Fibroblast of skin of right quadriceps (primary cell): ENCODE measurements at places on chromosomes 2 and 18.
A peak's percentile ranks its signal among the peaks of the same experiment; 100 is the strongest.

GRCh38 chr2:21055451-21055850, 11.6 kb upstream of the APOB start:
- no peak for DNase-seq

GRCh38 chr2:157319795-157320194, 5.8 kb downstream of the ERMN start:
- no peak for DNase-seq

DNA sequence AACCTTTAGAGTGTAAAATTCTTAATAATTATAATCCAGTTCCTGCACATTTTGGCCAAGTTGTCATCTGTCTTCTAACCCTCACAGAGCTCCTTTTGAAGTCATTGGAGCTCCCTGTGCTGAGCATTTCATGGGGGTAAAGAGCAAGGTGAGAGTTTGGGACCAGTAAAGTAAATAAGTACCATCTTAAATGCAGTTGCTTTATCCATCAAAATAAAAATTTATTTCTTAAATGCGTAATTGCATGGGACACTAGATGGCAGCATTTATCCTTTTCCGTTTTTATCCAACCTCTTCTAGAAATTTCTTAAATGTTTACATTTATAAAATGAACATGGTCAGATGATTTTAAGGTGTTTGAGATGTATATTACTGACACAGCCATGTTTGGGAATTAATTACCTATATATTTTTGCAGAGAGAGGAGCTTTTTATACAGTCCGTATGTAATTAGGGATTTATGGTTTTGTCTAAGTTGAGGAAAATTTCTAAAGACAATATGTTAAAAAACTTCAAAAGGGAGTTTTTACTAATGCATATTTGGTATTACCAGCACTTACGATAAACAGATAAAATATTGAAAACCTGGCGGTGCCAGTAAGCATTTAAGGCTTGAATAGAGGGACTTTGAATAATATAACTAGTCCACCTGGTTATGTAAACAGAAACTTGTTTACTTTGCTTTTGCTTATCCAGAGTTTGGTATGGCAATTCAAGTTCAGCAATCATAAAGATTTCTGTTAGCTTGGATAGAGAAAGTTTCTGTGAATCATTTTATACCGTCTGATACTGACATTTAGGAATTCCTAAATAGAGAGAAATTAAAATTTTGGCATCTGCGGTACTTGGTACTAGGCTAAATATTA, 54.5 kb downstream of the ACSL3 start:
- DNase-seq = peak; percentile 32

DNA sequence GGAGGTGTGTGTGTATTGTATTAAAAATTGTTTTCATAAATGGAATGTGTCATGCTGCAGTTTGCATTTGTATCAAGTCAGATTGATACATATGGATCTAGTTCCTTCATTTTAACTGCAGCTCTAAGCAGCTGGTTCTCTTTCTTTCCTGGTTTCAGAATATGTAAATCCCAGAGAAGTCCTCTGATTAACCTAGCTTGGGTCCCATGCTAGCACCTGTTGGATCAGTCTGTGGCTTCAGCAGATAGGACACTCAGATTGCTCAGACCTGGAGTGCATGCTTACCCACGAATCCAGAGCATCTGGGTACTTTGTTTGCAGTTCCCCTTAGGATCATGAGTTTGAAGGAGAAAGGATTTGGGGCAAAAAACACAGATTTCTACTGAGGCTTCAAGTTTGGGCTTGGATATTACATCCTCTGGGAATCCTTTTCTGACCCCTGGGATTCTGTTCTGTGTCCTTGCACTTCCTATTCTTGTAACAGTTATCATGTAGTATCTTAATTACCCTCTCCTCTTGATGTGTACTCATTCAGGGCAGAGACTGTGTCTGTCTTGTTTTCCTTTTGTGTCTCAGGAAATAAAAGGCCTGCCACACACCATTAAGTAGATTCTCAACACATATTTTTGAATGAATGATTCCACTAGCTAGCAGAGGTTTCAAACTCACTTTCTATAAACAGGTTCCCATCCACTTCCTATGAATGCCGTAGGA, 142.1 kb downstream of the PHLPP1 start:
- no peak for DNase-seq

- no peak for DNase-seq
These were observed 30.7 kb upstream of the KLHL14 start for GRCh38 chr18:32803568-32803967.

DNA sequence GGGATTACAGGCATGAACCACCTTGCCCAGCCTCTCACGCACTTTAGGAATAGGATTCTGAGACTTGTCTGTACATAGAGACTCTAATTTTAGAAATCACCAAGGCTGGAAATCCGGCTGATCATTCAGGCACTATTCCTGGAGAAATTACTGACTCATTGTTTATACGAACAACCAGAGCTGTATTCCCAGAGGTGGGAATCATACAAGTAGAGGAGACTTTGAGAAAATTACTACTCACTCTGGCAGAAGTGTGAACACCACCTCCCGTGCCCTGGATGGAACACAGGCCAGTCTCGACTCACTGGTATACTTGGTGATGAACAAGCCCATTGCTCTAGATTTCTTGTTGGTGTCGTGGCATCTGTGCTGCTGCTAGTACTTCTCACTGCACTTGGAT, 5.8 kb upstream of the ADNP2 start:
- DNase-seq = peak; percentile 70

GRCh38 chr18:31551883-31552282, 39.8 kb upstream of the TTR start:
- no peak for DNase-seq

DNA sequence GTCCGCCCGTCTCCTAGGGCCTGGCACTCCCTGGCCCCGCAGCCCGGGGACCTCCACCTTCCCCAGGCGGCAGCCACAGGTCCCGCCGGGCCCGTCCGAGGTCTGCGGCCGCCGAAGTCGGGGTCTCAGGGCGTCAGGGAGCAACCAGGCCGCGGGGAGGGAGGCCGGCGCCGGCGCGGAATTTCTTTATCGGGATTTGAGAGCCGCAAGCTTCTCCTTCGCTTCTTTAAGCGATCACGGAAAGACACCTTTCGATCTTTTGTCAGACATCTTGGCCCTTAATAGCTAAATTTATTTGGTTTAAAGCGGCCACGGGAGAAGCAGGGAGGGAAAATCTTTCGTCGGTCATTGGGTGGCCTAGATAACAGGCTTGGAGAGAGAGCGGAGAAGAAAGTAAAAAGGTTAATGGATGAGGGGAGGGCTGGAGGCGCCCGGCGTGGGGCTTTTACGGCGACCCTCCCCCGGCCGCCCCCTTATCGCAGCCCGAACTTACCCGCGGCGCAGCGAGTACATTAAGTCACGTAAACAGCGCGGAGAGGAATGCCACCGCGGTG, 4.3 kb upstream of the GATA6 start:
- DNase-seq = no peak

GRCh38 chr2:147255812-147256211, 589.0 kb upstream of the ACVR2A start:
- DNase-seq = no peak

- DNase-seq = no peak
These were observed 63.2 kb downstream of the TGFA start for GRCh38 chr2:70490381-70490780.
